Stomach (tissue), 19 donors: ENCODE measurements at places on chromosomes 4 and X.
A peak's percentile ranks its signal among the peaks of the same experiment; 100 is the strongest.

- no peak for DNase-seq
Observed at GRCh38 chr4:140174543-140174942, 20.6 kb upstream of the MAML3 start.

DNA sequence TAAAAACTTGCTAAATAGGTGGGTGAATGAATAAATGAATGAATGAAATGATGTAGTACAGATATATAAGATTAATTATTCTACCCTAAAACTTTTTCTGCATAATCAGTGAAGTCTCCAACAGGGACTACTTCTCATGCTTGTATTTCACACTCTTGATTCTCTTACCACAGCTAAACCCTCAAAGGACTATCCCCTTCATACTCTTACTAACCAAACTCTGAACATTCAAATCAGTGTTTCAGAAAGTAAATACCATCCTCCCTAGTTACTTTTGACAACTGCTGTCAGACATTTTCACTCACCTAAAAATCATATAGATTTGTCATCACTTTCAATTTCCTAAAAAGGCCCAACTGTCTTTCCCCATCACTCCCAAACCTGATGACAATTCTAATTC, 234.3 kb upstream of the HHIP start:
- no peak for DNase-seq

GRCh38 chr4:4430492-4431195, 43.7 kb downstream of the NSG1 start:
- peak; percentile 73 for DNase-seq

GRCh38 chr4:88143504-88143903, 14.9 kb downstream of the ABCG2 start:
- no peak for DNase-seq

- DNase-seq = peak; percentile 35
Observed at GRCh38 chr4:69881173-69881773, 21.3 kb upstream of the SULT1E1 start.

DNA sequence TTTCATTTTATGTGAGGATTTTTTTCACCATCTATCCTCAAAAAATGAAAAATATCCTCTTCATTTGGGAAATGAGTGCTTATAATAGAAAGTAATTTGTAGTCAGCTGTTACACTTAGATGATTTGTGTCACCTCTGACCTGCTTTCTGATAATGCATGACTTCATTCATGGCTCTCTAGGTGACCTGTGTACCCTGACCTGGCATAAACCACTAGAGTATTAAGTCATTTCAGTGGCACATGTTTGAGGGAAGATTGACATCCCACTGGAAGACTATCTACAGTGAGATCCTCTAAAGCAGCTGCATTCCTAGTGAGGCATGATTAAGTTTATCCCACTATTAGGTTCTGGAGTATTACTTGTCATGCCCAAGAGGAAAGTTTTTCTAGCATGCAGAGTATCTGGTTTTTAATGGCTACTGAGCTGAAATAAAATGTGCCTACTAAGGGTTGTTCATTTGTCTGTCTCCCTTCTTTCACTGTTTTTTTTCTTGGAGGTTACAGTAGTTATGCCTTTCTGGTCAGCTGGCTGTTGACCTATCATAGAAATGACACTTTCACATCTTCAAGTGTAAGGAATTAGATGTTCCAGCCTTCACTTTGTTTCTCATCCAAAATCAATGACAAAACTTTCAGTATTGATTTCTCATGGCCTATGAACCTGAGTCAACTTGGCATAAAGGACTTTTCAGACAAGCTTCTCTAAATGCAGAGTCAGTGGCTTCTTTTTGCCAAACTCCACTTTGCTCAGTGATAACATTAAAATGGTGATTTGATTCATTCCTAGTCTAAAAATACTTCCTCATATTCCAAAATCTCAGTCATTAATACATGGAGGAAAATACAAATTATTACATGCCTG, 33.1 kb downstream of the TET2 start:
- DNase-seq = peak; percentile 21

DNA sequence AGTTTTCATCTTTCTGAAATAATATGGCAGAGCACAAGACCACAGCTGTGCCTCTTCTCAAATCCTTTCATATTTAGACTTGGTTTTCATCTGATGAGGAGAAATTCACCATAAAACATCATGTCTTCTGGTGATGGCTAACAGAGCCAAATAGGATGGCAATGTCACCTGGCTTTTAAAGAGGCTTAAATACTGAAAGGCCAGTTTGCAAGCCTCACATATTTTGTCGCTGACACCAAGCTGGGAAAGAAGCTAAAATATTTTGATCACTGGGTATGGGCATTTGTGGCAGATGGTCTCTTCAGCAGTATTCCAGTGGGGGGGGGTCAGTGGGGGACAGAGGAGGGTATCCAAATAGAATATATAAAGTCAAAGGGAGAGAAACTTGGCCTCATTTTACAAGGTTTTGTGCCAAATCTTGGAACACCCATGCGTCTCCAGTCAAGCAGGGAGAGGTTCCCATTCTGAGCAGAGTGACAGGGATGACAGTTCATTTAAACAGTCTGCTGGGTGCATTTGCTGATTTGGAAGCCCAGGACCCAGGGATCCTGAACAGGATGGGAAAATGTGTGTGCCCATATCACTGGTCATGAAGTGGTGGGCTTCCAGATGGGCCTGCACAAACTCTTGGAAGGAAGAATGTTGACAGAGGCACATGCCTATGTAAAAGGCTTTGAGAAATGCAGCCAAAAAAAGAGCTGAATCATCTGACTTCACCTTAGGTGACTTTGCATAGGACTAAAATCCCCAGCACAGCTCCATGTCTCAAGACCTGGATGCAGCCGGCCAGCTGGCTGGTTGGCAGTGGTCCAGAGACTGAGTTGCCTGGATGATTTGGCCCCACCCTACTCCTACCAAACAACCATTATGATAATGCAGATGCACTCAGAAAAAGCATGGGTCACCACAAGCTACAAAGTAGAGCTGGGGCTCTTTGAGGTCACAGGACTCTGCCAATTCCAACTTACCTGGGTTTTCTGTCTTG, 484.4 kb upstream of the NR3C2 start:
- peak; percentile 63 for DNase-seq

DNA sequence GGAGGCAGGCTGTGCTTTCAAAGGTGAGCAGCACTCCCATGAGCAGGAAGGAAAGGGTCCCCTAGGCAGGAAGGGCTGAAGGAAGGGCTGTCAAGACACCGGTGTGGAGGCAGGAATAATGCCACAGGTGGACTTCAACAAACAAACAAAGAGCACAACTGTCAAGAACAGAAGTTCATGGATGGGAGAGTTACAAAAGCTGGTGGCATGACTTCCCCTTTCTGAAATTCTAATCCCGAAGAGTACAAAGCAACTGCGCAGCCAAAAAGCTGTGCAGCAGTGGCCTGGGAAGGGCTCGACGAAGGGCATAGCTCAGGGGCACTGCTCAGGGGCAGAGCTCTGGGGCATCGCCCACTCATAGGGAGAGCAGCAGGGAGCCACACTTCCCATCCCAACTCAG, 582.3 kb upstream of the DIPK2B start:
- no peak for DNase-seq

DNA sequence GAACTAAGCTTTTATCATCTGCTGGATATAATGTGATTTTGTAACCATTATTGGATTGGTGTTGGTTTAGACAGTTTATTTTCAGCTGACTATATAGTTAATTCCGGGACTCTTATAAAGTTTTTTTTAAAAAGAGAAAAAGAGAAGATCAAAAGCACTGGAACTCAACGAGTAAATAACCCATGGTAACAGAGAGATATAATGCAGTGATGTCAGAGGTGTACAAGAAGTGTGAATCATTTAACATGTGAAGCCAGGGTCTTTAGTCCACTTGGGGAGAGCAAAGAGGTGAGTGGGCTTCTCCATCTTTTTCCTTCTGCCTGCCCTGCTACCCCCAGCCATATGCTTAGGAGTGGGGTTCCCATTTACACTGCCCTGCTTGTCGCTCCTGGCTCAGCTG, 3.2 kb downstream of the TMEM165 start:
- peak; percentile 12 for DNase-seq

GRCh38 chrX:13464599-13465275, 104.7 kb upstream of the EGFL6 start:
- DNase-seq = no peak

DNA sequence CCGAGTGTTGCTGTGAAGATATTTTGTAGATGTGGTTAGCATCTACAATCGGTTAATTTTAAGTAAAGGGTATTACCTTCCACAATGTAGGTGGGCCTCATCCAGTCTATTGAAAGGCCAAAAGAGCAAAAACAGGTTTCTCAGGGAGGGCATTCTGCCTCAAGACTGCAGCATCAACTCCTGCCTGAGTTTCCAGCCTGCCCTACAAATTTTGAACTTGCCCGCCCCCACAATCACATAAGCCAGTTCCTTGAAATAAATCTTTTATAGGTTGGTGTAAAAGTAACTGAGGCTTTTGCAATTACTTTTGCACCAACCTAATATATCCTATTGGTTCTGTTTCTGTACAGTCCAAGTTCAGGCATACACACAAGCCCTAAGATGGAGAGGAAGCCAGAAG, 22.1 kb upstream of the PI4K2B start:
- no peak for DNase-seq

DNA sequence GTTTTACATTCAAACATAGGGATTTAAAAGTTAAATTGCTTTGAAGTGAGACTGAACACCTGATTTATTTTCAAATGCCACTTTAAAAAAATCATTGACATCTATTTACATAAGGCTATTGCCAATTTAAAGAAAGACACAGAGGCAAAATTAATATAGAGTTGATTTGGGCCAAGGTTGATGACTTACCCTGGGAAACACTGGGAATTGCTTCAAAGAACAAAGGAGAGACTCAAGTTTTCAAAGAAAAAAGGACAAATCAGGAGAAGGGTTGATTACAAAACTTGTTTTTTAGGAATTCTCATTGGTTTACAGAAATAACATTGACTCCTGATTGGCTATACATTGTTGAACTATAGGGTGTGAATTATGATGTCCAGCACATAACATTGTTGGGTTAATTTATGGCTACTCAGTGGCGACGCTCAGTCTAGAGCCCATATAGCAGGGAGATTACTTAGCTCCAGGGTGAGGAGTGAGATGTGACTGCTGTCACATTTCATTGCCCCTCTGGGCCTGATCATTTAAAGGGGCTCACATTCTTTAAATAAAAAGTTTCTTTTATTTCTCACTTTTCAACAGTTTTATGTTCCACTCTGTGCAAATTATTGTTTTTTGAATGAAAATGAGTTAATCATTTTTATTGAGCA, 184.6 kb downstream of the SPATA18 start:
- DNase-seq = no peak

DNA sequence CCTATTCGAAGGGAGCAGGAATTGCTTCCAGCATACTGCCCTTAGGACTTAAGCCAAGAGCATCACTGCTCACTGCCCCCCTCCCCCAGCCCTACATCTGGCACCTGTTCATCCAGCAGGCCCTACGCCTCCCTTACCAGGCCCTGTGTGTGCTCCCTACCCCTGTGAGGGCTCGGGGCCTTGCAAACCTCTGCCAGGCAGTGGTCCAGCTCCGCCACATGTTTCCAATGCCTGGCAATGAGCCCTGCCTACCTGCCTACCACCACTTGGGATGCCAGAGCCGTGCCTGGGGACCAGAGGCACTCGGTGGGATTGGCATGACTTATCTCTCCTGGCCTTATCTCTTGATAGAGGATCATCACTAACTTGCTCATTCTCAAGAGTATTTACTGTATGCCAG, 27.5 kb upstream of the MTM1 start:
- no peak for DNase-seq

DNA sequence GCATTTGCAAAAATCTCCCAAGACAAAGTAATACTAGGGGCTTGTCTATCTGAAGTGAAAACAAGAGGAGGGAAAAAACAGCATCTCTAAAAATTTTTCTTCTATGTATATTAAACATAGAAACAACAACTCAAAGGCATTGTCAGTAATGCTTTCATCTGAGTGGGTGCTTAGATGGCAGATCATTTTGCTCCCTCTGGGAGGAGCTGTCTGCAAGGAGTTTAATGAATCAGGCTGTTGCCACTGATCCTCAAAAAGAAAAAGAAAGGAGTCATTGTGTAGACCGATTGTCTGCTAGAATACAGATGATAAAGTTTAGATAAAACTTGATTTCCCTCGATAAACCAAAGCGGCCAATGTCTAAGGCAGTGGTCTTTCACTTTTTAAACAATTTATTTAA, 49.7 kb upstream of the KLHL8 start:
- DNase-seq = no peak

GRCh38 chr4:22473268-22473667, 42.6 kb downstream of the ADGRA3 start:
- DNase-seq = no peak

- no peak for DNase-seq
Observed at GRCh38 chr4:10083861-10084641, 32.5 kb downstream of the WDR1 start.

DNA sequence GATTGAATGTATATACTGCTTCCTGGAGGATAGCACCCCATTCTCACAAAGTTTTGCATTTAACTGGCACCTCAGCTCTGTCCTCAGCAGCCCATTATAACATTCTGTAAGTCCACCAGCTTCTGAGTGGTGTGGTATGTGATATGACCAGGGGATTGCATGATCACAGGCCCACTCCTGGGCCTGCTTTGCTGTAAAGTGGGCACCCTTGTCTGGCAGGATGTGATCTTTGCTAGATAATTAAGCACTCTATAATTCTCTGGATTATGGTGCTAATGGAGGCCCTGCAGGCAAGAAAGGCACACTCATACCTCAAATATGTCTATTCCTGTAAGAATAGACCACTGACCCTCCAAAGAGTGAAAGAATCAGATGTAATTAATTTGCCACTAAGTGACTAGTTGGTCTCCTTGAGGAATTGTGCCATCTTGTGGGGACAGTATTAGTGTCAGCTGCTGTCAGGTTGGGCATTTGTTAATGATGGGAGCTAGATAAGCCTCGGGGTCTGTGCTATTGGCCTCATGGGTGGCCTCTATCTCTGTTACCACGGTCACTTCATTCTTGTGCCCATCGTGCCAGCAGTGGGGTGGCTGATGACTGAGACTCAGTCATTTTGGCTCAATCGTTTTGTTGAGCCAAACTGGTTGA, 2.2 kb upstream of the CFI start:
- peak; percentile 59 for DNase-seq

DNA sequence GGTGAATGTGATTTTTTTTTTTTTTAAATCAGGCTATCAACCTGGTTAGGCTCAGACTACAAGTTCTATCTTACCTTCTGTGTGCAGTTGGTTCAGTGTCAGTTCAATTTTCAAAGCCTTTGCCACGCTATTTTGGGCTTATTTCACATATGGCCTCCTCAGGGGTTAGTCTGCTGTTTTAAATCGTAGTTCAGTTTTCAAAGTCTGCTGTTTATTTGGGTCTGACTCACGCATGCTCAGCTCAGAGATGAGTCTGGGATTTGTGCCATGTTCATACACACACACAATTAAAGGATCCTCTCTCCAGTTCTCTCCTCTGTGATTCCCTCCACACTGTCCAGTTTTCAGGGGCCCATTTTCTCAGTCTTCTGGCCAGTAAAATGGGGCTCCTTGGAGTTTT, 32.3 kb upstream of the ZFX start:
- no peak for DNase-seq

- peak; percentile 58 for DNase-seq
Observed at GRCh38 chr4:57124145-57124544, 14.0 kb upstream of the IGFBP7 start.

GRCh38 chrX:104372547-104372946, 117.8 kb upstream of the ESX1 start:
- no peak for DNase-seq
